ENCODE measurements at places on chromosomes 7 and 10.

- no peak for DNase-seq
Measured at GRCh38 chr10:131563411-131563810, 251.9 kb upstream of the TCERG1L start.

- DNase-seq: no peak
Measured at GRCh38 chr7:79124331-79124730, 329.1 kb downstream of the MAGI2 start.

DNA sequence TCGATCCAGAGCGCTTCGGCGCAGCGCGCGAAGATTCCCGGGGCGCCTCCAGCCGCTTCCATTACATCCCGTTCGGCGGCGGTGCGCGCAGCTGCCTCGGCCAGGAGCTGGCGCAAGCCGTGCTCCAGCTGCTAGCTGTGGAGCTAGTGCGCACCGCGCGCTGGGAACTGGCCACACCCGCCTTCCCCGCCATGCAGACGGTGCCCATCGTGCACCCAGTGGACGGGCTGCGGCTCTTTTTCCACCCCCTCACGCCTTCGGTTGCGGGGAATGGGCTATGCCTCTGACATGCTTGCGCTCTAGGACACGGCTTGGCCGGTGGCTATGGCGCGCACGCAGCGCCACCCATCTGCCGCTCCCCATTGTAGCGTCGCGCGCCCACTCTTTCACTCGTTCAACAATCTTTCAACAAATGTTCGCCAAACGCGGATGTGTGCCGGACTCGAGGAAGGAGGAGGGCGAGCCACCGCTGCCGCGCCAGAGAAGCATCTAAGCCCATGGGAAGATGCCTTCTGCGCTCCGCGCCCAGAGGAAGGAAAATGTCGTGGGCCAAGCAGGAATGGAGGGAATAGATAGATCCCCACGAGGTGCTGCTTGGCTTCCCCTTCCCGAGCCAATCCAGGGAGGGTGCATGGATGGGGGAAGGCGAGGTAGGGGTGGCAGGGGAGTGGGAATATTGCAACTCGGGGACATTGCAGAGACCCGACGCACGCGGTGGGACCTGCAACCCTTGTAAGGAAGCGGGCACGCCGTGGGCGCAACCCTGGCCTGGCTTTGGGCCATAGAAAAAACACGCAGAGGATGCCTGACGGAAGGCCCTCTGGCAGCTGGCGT lies 5.1 kb upstream of the CYP26A1 start:
- no peak for DNase-seq

- peak; percentile 24 for DNase-seq
Measured at GRCh38 chr10:77926566-77927401, at the start of gene DLG5. Gene DLG5, minus strand, starts transcription at chr10:77926755. Its CDS starts 235 bp downstream, at chr10:77926520.

- no peak for DNase-seq
Measured at GRCh38 chr7:132545756-132546155, 30.5 kb downstream of the PLXNA4 start.

DNA sequence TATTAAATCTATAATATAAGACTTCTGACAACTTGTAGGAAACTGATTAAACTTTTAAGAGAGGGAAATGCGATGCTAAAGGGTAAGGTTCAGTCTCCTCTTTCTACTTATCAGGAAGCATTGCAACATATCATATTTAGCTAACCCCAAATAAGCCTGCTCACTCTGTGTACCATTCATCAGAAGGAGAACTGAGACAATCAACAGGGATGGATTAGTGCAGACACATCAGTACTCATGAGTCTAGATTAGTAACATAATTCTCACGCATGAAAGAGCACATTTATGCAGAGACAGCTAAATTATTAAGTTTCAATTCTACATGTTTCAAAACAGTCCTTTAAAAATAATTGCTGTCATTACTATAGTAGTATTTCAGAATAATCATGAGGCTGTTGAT lies 354.2 kb upstream of the ZWINT start:
- no peak for DNase-seq

DNA sequence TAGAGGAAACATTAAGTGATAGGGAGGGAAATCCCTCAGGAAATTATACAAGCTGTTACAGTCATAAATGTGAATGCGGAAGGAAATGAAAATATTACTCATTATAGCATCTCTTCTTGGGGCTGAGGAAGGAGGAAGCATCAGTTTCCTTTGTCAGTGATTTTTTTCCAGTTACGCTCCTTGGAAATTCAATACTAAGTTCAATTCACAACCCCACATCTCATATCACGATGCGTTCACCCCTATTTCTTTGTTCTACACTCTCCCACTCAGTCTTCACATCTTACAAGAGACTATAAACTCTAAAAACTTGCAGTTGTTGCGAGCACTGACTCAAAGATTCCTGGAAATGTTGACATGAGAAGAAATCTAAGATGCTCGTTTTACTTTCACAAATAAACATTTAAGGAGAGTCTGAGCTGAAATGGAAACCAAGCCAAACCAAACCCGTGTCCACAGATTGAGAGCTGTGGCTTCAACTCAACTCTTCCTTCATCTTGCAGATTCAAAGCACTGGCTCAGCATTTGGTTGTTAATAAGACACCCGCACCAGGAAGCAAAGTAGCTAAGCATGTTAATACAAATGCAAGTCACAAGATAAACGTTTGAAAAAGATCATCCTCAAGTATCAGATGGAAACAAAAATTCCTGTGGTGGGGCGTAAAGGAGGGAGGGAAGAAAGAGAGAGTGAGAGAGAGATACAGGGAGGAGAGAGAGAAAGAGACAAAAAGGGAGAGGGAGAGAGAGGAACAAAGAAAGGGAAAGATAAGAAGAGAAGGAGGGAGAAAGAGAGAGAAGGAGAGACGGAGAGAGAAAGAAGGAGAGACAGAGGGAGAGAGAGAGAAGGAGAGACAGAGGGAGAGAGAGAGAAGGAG lies 150.0 kb upstream of the RSU1 start:
- DNase-seq: no peak

DNA sequence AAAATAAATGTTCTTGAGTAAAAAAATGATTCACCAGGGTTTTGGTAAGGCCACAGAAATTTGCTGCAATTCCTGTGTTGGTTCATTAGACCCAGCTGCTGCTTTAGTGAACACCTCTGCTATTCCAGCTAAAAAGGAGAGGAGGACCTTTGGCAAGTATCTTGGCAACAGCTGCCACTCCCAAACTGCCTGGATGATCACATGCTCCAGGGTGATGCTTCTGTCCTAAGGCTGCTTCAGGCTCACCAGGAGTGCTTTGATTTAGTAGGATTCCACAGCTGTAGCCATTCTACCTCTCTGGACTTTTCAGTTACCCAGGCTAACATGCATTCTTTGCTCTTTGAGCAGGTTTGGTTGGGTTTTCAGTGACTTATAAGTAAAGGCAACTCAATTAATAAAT lies 82.6 kb upstream of the NPVF start:
- DNase-seq: no peak

GRCh38 chr7:12570168-12570533 lies 369 bp upstream of the SCIN start:
- no peak for DNase-seq

DNA sequence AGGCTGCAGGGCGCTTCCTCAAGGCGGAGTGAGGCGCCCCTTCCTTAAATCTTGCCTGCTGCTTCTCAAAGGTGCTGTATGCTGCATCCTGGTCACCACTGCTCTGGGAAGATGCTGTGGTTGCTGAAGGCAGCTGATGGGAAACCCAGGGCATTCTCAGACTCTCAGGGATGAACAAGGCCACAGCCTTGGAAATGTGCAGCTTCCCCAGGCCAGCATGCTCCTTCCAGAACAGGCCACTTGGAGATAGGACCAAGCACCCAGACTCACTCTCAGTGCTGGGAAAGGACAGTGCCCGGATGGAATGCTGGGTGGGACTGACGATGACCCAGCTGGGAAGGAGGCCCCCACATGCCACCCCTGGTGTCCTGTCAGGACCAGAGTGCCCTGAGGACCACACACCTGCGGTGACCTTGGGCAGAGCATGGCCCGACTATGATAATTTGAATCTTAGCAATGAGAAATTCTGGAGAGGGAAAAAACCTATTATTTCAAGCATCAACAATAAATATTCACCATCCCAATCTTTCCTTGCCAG lies 235.5 kb downstream of the TNS3 start:
- DNase-seq: no peak

DNA sequence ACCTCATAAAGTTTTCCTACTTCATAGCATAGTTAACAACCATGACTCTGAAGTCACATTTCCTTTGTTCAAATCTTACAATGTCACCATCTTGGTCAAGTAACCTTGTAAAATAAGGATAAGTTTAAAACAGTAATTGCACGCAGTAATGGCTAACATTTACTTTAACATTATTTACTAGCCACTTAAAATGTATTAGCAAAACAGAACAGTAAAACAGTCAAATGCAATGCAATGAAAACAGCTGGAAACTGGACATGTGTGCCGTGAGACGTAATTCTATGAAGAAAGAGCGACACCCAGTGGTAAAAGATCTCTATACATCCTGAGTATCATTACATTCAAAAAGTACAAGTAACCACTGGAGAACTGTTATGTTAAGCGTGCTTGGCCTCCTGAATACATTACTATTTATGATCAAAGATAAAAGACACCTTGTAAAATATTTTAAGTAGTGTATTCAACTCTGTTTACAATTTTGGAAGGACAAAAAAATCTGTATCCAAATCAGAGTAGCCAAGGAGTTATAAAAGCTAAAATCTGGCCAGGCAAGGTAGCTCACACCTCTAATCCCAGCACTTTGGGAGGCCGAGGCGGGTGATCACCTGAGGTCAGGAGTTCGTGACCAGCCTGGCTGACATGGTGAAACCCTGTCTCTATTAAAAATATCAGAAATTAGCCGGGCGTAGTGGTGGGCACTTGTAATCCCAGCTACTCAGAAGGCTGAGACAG lies 27.2 kb downstream of the ATE1 start:
- peak; percentile 10 for DNase-seq

- DNase-seq: no peak
Measured at GRCh38 chr7:134450294-134451000, 8.5 kb downstream of the AKR1B1 start.

DNA sequence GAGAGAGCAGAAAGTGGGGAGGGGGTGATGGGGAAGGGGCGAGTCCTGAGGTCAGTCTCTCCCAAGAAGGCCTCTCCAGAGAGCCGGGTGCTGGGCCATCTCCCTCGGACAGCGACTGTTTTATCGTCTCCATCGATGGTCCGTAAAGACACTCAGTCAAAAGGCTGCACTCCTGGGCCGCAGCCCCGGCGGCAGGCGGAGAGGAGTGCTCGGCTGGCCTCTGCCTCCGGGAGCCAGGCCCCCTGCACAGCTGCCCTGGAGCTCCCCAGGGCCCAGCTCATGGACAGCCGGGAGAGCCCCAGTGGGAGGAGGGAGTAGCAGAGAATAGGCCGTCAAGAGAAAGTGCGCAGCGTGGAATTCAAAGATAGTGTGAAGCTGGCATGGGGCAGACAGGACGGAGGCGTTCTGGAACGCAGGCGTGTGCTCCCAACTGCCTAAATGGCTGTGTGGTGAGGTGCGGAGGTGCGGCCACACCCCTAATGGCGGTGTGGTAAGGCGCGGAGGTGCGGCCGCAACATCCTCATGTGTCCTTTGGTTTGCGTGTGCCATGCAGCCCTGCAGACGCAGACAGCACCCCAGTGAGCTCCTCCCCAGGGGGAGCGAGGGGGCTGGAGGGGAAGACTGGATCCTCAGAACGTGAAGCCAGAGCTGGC lies 477.5 kb upstream of the FOXK1 start:
- DNase-seq: peak; percentile 49

DNA sequence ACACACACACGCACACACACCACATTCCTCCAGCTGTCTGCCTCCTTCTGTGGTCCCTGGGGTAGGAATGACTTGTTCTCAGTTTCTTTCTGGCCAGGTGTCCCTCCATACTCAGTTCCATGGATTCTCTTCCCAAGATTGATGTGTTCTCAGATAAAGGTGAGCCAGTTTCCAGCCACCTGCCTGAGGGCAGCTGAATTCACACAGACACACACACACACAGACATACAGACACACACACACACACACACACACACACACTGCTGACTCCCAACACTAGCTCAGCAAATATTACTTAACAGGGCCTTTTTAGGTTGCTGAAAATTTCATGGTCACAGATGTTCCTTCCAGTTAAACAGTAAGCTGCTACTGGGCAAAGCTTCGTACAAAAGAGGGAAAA lies 45.4 kb upstream of the GDF10 start:
- no peak for DNase-seq

GRCh38 chr7:43847496-43847895 lies 21.8 kb downstream of the MRPS24 start:
- DNase-seq: no peak

- peak; percentile 49 for DNase-seq
Measured at GRCh38 chr10:120336911-120337540, 120.0 kb upstream of the PLPP4 start.

- DNase-seq: no peak
Measured at GRCh38 chr7:159033956-159034355, 110.7 kb downstream of the VIPR2 start.

DNA sequence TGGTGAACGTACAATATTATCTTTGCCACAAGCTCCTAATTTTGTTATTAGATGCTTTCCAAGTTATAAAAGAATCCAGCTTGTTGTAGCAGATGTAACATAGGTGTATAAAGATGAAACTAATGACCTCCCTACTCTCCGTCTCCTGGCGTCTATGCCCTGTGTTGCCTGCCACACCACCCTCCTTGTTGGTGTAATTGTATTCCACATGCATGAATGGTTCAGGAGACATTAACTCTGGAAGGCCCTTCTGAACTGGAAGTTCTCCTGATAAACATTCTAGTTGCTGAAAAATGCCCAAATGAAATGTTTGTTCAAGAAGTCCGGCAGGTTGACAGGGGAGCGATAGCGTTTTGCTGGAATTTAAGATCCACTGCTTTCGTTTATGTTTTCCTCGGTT lies 53.9 kb upstream of the SEPHS1 start:
- no peak for DNase-seq

DNA sequence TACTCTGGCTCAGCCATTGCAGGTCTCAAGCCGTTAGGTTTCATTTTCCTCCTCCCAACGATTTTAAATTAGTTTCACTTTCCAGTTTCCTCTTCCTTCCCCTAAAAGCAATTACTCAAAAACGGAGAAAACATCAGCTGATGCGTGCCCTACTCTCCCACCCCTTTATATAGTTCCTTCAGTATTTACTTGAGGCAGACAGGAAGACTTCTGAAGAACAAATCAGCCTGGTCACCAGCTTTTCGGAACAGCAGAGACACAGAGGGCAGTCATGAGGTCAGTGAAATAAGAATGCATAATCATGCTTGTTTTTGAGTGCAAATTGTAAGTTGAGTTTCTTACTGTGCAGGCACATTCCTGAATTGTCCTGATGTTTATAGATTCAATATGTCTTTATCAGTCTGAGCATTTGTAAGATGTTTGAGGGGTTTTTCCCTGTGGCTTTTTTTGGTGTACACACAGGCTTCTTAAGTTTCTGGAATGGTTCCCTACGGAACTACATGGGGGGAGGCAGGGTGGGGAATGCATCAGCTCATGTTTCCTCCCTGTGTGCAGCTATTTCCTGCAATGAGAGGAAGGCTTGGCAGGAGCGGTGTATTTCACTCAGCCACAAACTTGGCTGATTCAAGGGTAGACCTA lies at the start of gene IFIT3:
TSS of gene IFIT3 (plus strand) at position 195 of the 639 bp plus-strand sequence. CDS start at position 272, 77 bp downstream.
- peak; percentile 38 for DNase-seq

Measured in CD4-positive, alpha-beta T cell treated with Interleukin-6 for 4 hours (primary cell).